SHP77 treated with DMSO at 0.1 percent for 48 hours (cell line): ENCODE measurements at places on chromosomes 2 and 18.

GRCh38 chr18:79396431-79397246, 909 bp downstream of the NFATC1 start:
- DNase-seq = no peak

- no peak for DNase-seq
Observed at GRCh38 chr2:181404472-181404871, 52.7 kb upstream of the ITGA4 start.

DNA sequence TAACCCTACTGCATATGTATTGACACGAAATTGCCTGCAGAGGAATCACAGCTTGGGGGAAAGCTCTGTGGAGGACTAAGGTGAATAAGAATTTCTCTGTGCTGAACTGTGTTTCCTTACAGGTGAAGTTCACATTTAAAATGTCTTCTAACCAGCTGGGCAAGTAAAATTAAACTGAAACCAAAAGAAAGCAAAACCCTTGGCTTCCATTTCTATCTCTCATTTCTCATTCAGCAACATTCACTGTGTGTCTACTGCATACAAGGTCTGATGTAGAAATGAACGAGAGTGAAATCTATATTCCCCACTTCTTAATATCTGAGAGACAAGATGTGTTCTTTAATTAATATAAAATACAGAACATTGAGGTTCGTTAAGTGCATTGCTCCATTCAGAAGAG, 397.3 kb downstream of the SOX11 start:
- no peak for DNase-seq

DNA sequence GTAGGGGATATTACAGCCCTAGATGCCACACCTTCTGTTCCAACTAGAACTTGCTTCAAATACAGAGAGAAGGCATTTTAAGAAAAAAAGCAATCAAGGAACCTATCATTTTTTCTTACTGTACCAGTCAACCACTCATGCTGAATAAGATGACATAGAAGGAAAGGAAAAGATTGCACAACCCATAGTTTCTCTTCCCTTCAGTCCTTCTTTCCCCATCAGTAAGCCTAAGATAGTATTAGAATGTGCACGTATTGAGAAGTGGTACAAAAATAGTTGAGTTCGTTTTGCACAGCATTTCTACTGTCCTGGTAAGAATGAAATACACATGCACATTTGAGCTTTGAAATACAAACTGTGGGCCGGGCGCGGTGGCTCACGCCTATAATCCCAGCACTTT, 27.0 kb upstream of the HK2 start:
- DNase-seq = no peak

DNA sequence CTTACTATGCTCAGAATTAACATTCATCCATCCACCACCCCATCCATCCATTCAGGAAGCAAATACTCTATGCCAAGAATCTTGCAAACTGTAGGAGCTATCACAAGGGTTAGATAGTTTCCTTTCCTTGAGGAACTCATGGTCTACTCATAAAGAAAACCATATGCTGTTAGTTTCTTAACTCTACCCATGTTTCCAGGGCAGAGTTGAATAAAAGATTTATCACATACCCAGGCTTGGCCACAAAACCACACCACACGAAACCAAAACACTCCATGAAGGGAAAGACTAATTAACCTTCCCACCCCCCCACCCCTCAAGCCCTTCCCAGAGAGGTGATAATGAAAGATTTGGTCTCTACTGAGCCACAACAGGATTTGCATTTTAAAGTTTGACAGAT, 23.7 kb upstream of the MSGN1 start:
- DNase-seq = no peak

GRCh38 chr18:39693359-39693758, 2127.8 kb upstream of the CELF4 start:
- no peak for DNase-seq

DNA sequence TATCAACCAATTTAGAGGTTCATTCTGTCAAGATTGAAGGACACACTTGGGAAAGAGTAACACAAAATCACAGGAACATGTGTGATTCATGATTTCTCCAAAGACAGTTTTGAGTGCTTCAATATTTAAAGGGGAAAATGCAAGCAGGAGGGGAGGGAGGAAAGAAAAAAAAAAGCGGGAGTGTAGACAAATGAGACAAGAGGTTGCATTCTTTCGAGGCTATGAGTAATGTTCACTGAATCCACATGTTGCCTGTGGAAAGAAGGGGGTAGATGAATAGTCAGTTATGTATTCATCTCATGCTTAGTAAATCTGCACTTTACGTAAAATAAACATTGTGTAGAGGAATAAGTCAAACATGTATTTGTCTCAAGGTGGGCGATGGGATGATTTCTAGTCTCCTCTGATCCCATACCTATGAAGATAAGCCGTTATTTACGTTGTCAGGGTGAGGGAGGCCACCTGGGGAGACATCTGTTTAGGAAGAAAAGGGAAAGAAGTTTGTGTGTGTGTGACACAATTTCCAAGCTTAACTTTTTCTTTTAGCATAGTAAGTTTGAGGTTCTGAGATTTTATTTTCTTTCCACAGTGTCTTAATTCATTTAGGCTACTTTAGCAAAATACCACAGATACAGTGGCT, 211.0 kb upstream of the ZC3H15 start:
- no peak for DNase-seq
